ENCODE measurements at places on chromosomes 5 and 9.

DNA sequence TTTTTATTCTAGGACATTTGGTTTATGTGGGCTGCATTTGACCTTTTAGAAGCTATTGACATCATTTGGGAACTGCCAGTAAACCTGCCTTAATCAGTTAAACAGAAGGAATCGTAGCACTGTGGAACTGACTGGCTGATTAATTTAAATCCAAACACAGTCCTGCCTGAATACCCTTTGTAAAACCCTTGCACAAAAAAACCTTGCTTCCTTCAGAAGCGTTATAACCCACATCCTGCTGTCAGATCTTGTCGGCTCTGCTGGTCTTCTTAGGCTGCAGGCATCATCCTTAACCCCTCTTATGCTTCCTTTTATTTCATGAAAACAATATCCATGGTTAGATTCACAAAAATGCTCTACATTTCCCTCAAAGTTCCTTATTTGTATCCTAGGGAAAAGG lies 46.3 kb downstream of the PAM start:
- no peak for DNase-seq

- no peak for DNase-seq
Measured at GRCh38 chr5:58738336-58738735, 155.5 kb downstream of the RAB3C start.

DNA sequence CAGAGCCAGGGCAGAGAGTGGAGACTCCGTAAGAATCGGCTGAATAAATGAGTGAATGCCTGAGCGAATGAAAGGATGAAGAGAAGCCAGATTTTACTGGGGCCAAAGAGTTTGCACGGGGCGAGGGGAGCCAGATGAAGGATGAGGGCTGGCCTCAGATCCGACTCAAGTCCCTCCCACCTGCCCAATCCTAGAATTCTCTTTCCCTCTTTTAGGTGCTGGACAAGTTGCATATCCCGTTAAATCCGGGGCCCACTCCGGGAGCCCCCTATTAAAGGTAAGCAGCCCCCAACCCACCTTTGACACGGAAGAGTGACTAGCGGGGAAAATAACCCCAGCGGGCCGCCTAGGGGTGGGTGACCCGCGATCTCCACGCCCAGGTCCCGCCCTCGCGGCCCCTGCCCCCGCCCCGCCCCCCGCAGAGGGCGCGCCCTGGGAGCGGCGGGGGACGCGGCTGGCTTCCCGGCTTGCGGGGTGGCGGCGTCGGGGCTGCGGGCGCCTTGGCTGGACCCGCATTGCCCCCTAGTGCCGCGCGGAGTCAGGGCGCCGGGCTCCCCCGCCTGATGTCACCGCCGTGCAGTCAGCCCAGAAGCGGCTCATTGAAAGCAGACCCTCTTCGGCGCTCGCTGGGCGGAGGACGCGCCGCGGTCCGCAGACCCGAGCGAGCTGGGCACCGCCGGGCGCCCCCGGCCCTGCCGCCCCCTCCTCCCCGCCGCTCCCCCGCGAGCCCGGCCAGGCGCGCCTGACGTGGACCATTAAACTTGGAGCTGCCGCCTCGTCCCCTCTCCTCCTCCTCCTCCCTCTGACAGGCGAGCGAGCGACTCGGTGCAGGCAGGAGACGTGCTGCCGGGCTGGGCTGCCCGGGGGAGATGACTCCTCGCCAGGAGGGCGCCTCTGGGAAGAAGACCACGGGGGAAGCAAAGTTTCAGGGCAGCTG lies at the start of gene ADRA1B:
TSS of gene ADRA1B (plus strand) at position 579 of the 937 bp plus-strand sequence. CDS start 424 bp downstream, outside the sequence.
- peak; percentile 72 for DNase-seq

- DNase-seq: peak; percentile 69
Measured at GRCh38 chr5:33832404-33833236, 59.2 kb downstream of the ADAMTS12 start.
